ENCODE measurements at places on chromosomes 7 and 10.

DNA sequence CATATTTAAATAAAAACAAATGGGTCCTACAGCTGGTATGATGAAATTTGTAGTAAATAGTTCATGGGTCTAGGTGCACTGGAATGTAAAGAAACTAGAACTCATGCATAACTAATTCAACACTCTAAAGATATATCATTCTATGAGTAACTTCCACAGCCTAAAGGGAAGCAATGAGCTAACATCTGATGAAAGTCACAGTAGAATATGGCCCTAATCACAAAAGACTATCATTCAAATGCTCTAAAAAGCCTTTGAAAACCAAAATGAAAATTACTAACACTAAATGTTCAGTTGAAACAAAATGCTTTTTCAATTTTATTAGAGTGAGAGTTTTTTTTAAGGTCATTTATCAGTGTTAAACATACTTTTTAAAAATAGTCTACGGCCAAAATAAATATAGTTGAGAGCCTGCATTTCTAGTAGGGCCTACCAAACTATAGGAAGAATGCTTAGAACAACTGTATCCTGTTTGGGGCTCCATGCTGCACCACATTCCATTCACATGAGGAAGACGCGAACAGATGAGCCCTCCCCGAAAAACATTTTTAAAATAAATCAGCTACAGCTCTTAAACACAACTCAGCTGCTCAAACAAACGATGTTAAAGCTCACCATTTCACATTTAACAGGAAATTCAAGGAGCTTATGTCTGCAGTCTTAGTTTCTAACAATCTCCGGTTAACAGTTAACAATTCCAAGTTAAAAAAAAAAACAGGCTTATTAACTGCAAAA is 134.5 kb downstream of the NRBF2 start:
- DNase-seq: no peak

GRCh38 chr7:39504963-39505362 is 61.2 kb upstream of the YAE1 start:
- DNase-seq: no peak

DNA sequence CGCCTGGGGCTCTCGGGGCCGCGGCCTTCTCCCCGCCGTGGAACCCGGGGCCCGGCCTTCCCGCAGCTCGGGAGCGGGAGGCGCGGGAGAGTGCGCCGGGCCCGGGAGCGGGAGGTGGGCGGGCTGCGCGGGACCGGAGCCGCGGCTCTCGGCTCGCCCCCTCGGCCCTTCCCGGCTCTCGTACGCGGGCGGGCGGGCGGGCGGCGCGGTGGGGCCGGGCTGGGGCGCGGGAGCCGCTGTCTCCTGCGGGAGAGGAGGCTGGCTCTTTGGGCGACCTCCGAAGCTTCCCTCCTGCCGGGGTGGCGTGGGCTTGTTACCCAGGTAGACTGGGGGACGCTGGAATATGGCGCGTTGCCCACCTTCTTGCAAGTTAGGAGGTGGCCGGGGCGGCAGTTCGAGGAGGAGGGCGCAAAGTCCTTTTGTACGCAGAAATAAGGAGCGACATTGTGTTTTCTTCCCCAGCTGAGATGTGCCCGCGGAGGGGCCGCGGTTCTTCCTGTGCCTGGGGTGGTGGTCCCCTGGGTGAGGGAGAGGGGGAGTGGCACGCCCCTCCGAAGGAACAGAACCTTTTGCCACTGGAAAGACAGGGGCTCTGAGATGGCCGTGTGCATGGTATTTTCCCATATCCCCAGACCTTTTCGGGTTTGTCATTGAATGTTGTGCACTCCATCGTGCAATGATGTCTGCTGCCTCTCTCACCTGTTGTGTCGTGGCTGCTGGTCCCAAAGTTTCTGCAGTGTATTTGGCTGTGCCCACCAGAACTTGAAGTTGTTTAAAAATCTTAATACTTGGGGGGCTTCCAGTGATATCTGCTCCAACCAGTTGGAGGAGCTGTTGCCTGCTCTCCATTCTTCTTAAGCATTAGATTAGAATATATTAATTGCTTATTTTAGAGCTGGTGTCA is 844 bp downstream of the NRF1 start:
- no peak for DNase-seq

GRCh38 chr7:99551334-99551733 is 580 bp downstream of the FAM200A start:
- DNase-seq: no peak

DNA sequence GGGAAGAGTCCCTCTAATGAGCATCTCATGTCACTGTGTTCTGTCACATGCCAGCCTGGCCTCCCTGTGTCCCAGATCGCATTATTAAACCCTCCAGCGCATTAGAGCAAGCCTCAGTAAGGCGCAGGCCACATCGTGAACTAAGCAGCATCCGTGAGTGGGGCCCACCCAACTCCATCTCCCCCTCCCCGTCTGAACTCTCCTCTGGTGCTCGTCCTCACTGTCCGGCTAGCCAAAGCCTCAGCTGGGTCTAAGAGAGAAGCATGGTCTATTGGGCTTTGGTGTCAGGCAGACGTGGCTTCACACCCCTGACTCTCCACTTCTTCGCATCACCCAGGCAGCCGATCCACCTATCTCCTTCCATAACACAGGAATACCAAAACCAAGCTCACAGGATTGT is 164.7 kb upstream of the LANCL2 start:
- no peak for DNase-seq

DNA sequence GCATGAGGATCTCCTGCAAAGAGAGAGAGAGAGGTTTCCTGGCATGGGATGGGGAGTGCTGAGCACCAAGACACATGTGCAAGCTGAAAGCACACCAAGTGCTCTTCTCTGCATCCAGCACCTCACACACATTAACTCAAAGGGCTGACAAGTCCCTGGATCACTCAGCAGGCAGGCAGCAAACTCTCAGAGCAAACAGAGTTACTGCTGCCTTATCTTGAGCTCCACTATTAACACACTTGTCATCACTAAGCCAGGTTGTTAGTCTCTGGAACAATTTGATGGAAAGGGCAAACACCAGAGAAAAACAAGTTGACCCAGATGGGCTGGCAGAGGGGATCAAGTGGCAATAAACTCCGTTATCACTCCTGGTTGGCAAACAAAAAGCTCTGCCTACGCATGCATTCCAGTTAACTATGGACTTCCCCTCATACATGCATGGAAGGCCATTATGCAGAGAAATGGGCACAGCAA is 349.9 kb downstream of the KCNMA1 start:
- no peak for DNase-seq

GRCh38 chr10:124719213-124719851 is 24.8 kb downstream of the FAM53B start:
- no peak for DNase-seq

GRCh38 chr10:80504158-80504811 is 33.4 kb upstream of the SH2D4B start:
- no peak for DNase-seq

DNA sequence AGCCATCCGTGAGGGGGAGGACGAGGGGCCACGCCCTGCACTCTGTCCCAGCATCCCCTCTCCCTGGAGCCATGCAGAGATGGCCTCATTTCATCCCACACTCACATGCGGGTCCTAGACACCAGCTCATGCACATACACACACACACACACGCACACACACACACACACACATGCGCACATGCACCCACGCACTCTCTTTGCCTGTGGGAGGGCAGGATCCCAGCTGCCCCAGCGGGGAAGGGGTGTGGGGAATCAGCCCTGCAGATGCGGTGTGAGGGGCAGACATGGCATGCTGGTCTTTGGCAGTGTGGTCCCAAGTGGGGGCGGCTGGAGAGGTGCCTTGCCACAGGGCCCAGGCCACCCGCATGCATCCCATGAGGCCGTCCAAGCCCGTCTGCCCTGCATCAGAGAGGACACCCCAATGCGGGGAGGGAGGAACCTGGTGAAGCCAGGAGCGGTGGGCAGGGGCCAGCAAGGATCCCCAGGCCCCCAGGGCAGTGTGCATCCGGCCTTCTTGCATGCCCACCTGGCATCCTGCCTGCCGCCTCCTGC is 68.1 kb downstream of the LHPP start:
- DNase-seq: no peak

DNA sequence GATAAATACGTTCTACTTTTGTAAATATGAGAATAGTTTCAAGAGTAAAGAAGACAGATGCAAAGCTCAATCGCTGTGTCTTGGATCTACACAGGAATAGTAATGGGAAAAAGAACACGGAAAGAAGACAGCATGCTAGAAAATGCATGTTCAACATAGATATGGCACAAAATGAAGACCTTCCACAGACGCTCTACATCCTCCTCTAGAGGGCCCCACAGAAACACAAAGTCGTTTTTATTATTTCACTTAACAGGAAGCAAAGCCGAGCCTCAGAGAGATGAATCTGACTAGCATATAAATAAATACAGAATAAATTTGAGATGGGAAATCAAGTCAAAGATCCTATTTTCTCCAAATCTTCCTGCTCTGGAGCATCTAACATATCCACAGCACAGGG is 292.6 kb downstream of the PARD3 start:
- no peak for DNase-seq

- DNase-seq: no peak
These were observed 16.2 kb downstream of the DDX56 start for GRCh38 chr7:44557485-44557884.

DNA sequence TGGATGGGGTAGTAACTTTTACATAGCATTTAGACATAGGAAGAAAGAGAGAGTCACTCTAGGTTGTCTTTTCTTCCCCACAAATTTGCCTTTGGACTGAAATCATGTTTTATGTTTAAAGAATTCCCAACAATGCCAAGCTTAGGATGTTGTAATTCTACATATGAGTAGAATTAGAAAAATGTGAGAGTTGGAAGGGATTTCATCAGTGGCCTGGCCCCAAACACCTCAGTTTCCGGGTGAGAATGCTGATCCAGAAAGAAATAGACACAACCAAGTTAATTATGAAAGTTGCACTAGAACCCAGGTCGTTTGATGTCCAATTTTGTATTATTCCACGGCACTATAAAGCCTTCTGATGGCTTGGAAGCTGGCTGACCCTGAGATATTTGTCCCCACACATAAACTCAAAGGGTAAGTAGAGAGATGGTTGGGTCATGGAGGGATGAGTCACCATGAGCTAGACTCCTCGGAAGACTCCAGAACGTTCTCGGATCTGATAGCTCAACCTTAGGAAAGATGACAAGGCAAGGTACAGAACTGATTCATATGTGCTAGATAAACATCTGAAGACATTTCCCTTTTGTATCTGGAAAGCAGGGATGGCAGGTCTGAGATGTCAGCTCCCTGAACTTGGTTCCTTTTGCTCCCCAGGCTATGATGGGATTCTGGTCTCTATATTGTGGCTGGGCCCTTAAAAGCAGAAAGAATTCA is 48.8 kb upstream of the SLC35B4 start:
- DNase-seq: no peak

GRCh38 chr10:96072674-96073073 is 29.3 kb downstream of the CCNJ start:
- no peak for DNase-seq

DNA sequence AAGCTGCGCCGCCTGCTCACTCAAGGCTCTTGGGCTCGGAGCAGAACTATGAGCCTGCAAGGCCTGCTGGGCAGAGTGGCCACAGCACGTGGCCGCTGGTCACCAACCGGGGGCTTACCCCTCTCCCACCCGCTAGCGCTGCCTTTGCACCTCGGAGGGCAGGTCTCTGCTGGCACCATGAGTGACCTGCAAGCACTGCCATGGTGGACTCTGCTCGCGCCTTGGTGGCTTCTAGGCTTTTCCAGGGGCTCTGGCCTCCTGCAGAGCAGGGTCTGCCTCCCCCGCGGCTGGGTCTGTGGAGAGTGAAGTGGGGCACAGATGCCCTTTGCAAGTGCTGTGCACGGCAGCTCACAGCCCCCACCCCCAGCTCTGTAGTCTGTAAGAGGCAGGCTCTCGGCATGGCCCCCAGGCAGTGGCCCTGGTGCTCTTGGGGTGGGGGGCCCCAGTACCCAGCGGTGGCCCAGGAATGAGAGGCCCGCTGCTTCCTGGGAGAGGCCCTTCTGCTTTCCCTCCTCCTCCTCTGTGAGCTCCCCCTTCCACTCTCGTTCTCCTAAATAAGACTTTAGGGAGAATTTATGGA is 119.6 kb downstream of the INPP5A start:
- DNase-seq: no peak

- DNase-seq: no peak
These were observed 54.3 kb upstream of the SGCE start for GRCh38 chr7:94710256-94710655.

- no peak for DNase-seq
These were observed 24.5 kb downstream of the RNF32 start for GRCh38 chr7:156665101-156665500.

DNA sequence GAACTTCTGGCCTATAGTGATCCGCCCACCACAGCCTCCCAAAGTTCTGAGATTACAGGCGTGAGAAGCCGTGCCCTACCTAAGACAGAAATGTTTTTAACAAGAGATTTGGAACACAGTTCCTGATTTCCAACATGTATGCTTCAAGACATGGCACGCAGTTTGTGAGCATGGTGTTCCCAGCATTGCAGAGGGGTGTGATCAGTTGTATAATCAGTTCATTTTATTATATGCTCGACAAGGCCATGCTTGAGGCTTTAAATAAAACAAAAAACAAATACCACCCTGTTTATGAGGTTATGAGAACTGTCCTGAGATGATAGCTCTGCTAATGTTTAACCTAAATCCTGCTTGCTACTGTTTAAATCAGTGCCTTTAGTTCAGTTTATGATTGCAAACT is 60.2 kb downstream of the TASOR2 start:
- DNase-seq: no peak

DNA sequence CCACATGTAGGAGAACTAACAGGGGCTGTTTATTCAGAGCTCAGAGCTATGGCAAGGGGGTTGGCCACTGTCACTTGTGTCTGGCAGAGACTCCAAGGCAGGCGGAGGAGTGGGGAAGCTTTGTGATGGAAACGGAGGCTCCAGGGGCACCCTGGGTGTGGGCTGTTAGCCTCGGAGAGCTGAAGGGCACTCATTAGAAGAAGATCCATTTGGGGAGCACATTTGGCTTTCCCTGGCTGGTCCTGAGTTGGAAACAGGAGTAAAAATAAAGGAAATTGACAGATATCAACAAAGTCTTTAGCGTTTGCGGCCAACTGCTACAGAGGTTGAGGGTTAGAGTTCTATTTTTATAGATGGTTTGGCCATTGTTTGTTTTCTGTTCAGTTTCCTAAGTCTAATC is 288.3 kb upstream of the MKI67 start:
- no peak for DNase-seq

DNA sequence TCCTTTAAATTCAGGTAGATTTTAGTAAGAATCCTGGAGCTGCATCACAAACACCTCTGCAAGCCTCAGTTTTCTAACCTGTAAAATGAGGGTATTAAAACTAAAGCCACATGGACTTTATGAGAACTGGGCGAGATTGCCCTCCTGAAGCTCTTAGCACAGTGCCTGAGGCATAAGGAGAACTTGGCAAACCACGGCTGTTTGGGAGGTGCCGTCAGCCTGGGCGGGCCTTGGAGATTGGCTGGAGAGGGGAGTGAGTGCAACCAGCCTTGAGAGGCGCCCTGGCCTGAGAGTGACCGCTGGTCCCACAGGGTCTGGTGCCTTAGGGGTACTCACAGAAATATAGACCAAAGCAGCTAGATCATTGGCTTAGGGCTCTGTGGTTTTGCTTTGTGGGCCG is 5.4 kb upstream of the TNS3 start:
- DNase-seq: no peak

DNA sequence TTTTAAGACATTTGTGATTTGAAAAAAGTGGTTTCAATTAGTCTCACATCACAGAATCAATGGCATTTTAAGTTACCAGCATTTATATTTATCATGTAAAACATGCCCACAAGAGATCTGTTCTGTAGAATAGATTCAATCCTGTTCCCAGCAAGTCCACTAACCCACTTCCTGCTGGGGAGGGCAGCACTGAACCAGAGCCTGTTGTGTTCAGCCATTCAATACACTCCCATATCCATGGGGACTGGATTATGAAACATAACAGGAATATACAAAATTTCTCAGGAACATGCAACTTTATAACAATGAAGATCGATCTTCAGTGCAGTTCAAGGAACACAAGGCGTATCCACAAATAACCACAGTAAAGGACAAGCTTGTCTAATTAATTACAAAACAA is 24.4 kb upstream of the ANK3 start:
- no peak for DNase-seq
